ENCODE measurements at places on chromosomes 5 and 9. TPM values are rescaled to one million over a fixed set of nuclear protein-coding genes. Genes with fewer than 3 reads are reported as not detected.

DNA sequence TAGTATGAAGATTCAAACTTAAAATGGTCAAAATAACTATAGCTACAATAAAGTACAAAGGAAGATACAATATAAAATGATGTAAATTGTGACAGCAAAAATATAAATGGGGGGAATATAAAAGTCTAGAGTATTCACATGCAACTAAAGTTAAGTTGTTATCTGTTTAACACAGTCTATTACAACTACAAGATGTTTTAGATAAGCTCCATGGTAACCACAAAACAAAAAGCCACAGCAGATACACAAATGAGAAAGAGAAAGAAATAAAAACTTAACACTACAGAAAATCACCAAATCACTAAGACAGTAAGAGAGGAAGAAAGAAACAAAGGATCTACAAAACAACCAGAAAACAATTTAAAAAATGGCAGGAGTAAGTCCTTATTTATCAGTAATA, 17.0 kb upstream of the SH3TC2 start:
- no peak for DNase-seq

DNA sequence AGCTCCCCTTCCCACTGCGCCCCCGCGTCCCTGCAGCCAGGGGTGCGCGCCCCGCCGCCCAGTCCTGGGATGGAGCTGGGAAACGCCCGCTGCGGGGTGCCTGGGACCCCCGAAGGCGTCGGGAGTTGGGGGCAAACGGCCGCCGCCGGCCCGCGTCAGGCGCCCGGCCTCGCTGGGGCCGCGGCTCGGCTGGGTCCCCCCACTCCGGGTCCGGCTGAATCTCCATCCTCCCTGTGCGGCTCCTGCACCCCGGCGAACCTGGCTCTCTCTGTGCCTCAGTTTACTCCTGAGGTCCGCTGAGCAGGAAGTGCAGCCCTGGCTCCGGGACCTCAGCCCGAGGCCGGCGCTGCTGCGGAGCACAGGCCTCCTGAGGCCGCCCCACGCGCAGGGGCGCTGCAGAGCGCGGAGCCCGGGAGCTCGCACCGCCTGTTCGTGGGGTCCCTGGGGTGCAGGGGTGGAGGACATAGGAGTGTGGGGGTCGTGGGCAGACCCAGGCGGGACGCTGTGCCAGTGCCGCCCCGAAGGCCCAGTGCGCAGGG, 13.9 kb upstream of the TMEM250 start:
- no peak for DNase-seq

Gene PHF24
- total RNA-seq: 0.08 TPM

Gene FOXE1
- 0.05 TPM for total RNA-seq

Gene SOHLH1
- not detected for total RNA-seq
